Esophagus squamous epithelium (tissue), 5 donors: ENCODE measurements at places on chromosomes 3 and 15. TPM values are rescaled to one million over a fixed set of nuclear protein-coding genes. Genes with fewer than 3 reads are reported as not detected.

DNA sequence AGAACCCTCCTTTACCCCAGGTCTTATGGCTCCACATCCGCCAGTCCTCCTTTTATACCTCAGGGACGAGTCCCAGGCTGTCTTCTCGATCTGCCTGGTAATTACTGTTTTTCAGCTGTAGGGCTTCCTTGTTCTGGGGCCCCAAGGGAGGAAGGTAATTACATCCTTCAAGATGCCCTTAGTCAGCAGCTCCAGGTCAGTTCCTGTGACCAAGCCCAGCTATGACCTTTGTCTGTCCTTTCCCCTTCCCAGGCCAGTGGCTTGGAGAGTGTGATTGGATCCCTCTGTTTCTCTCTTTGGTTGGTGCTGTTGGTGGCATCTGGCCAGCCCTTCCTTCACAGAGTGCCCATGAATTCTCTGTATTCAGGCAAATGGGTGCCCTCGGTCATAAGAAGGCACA is 92.6 kb downstream of the AAGAB start:
- DNase-seq = no peak

DNA sequence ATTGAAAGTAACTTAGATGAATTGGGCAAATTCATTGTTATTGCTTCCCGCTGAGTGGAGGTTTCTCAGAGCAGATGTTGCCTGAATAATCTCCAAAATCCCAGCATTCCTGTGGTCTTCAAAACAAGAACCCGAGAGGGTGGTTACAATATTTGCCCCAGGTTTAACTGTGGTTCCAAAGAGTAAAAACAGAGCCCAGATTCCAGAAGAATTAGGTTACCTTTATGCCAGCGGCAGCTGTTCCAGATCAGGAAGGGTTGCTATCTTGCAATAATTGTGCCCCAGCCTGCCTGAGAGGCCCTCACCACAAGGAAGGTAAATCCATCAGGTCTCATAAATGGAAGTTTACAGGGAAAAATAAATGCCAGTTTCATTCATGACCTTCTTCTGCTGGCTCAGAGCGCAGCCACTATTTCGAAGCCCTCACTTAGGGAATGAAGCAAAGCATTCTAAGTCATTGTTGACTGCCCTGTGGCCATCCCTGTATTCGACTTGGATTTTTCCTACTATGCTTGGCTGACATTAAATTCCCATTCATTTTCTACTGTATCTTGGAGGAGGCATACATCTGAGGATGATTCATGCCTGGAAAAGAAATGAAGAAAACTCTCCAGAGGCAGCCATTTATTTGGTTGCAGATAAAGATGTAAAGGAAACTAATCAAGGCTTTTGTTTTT is 54.6 kb downstream of the SSUH2 start:
- DNase-seq = no peak

DNA sequence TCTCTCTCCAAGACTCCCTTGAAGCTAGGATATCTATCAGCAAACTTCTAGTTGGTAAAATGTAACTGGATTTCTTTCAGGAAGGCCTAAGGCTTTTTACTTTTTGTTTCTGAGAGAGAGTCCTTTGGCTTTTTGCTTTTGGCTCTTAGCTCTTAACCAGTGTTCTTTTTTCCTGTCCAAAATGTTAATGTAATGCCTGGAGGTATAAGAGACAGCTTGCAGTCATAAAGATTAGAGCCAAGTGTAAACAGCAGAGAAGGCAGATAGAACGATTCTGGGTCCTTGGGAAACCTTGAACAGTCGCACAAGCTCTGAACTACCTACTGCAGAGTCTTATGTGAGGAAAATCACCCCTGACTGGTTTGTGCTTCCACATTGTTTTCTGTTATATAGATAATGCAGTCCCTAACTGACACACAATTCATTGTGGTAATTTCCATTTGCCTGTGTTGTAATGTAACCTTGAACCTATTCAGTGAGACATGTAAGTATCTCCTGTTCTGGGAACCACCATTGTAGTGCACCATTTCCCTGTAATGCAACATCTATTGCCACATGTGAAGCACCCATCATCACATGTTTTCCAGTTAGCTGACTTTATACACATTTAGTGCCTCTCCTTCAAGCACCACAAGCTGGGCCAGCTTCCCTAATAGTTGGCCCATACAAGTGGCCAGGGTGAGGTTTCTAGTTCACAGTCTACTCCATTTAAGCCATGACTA is 1311.9 kb downstream of the ROBO1 start:
- DNase-seq = no peak

DNA sequence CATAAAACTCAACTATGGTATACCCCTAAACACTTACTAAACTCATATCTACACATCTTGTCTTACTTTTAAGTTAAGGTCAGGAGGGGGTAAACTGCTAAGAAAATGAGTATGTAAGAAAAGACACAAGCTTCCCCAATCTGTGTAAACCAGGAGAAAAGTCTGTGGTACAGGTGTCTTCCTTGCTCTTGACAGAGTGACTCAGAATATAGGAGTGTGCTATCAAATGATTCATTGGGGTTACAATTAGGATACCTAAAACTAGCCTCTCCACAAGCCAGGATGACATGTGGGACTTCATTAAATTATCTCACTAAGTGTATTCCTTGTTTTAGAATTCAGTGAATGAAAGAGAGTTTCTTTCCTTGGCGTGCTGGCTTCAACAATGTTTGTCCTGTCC is 274.8 kb downstream of the BBX start:
- DNase-seq = no peak

- DNase-seq = no peak
These were observed 77.5 kb downstream of the RPN1 start for GRCh38 chr3:128573160-128573559.

DNA sequence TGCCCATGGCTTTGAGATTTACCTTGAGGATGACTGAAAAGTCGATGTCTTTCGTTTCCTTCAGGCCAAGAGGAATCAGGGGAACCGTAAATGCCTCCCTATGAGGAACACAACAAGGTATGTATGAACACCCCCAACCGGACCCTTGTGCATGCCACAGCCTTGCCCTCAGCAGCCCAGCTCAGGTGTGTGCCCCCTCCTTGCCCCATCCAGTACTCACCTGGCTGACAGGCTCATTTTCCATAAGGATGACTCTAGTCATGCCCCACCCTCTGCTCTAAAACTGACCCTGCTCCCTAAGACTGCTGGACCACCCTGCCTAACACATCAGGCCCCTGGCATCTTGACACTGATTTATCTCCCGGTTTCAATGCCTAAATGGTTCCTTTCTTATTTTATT is 270.0 kb downstream of the GOLGA6L6 start:
- DNase-seq = no peak

GRCh38 chr3:14680716-14681115 is 5.8 kb downstream of the C3orf20 start:
- DNase-seq = no peak

DNA sequence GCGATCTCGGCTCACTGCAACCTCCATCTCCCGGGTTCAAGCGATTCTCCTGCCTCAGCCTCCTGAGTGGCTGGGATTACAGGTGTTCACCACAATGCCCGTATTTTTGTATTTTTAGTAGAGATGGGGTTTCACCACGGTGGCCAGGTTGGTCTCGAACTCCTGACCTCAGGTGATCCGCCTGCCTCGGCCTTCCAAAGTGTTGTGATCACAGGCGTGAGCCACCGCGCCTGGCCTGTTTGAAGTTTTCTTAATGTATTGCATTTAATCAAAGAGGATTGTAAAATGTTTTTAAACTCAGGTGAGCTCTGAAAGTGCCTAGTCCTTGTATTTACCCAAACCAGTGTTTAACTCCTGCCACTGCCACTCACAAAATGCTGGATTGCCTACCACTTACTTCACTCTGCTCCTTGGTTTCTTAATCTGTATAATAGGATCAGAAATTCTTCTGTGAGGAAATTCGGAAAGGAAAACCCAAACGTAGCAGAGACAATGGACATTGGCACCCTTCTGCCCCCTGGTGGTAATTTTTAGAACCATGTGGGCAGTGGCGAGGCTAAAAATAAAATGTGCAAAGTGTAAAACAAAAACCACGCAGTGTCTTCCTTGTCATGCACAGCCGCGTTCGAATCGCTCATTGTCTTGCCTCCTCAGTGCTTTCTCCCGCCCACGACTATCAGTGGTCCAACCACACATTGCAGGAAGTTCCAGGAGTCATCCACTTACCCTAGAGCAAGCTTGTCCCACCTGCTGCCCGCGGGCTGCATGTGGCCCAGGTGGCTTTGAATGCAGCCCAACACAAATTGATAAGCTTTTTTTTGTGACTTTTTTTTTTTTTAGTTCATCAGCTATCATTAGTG is 27.3 kb downstream of the CEP19 start:
- no peak for DNase-seq

DNA sequence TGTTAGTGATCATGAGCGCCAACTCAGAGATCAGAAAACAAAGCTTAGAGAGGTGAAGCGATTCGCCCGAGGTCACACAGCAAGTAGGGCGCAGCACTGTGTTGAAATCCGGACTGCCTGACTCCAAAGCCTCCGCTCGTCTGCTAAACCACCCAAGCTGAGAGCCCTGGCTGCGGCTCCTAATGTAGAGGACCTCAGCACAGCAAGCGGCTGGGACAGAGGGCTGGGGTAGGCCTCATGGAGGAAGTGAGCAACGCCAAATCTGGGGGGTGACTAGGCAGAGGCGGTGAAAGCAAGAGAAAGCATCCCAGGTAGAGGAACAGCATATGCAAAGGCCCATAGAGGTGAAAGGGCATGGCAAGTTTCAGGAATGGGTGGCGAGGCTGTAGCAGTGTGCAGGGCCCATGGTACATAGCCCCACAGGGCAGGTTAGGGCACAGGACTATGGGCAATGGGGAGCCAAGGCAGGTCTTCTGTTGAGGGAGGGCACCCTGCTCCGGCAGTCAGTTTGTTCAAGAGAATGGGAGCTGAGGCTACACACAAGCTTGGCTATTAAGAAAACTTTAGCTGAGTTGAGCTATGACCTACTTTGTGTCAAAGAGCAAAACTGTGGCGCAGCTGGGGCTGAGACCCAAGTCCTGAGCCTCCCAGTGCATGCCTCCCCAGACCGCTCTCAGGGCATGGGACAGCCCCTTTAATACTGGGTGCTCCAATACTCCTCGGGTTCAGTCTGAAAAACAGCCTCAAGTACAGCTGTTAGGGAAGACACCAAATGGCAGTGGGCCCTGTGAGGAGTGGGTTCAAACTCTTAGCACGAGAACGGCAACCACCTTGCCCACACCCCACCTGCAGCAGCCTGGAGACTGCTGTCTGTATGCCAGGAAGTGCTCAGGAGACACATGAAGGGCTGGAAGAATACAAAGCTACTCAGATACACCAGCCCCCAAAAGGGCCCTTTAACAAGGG is 988 bp upstream of the CFAP92 start:
- DNase-seq = no peak

GRCh38 chr15:85480923-85481322 is 100.5 kb downstream of the AKAP13 start:
- no peak for DNase-seq

- DNase-seq = no peak
These were observed 497.9 kb upstream of the SGO1 start for GRCh38 chr3:20683910-20684309.

GRCh38 chr3:97698691-97699090 is 65.9 kb upstream of the ARL6 start:
- no peak for DNase-seq

DNA sequence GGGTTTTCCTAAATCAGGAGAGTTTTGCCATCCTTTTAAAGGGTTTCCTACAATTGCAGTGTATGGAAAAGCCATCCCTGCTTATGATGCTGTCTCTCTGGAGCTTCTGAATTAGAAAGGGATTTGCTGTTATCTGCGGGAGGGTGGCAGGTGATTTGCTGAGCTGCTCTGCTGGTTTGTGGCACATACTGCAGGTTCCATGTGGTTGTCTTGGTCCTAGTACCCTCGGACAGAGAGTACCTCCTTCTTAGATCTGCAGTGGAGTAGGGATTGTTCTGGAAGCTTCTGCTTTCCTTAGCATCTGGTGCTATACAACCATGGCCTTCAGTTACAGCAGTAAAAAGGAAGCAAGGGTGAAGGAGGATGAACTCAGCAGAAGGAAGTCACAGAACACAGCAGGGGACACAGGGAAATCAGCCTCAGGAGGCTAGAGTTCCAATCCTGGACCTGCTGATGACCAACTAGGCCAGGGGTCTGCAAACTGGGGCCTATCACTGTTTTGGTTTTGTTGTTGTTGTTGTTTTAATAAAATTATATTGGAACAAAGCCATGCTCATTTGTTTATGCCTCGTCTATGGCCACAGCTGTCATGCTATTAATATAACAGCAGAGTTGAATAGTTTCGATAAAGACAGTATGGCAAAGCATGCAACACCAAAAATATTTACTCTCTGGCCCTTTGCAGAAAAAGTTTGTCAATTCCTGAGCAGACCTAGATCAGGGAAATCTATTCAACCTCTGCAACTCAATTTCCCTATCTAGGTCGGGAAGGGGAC is 39.5 kb downstream of the STARD5 start:
- no peak for DNase-seq

GRCh38 chr15:90818251-90819210 is 49.9 kb upstream of the FURIN start:
- no peak for DNase-seq

DNA sequence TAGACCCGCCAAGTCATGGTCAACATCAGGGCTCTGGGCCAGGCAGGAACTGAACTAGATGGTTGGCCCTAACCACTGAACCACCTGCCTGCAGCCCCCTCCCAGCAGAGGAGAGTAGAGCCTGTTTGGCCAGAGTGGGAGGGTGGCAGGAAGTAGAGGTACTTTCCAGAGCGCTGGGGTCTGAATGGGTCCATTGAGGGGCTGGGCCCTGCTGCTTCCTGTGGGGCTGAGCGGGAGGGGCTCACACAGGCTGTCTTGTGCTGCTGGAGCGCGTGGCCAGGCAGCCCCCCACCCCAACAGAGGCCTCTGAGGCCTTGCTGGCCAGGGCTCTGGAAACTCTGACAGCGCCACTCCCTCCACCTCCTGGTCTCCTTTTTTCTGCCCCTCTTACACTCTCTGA is 17.4 kb downstream of the CSPG4 start:
- no peak for DNase-seq

- no peak for DNase-seq
These were observed 435.3 kb downstream of the TUSC7 start for GRCh38 chr3:117144853-117145252.

GRCh38 chr15:59436774-59437141 is 1.2 kb upstream of the FAM81A start:
- DNase-seq = no peak

DNA sequence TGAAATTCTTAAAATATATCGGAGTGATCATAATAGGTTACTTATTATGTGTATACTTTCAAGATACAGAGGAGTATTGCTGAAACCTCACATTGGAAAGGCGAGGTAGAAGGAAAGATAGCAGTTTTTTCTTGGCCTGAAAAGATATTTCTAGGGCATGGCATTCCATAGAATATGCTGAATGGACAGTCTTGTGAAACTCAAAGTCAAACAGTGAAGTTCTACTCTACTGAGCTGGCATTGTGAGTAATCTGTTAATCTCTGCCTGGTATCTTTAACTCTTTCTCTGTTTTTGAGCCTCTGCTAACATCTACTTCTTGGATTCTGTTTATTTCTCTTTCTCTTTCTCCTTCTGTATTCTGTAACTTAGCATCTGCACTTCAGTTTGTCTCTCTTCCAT is 176.3 kb upstream of the ZBTB20 start:
- DNase-seq = no peak

GRCh38 chr3:120460181-120460790 is 9.5 kb upstream of the FSTL1 start:
- no peak for DNase-seq

- no peak for DNase-seq
These were observed 3.1 kb upstream of the CACNA1D start for GRCh38 chr3:53491276-53491675.

- no peak for DNase-seq
These were observed 2.0 kb upstream of the BAHD1 start for GRCh38 chr15:40438712-40439111.

Gene TMED3
- 171 TPM for total RNA-seq

Gene SLC25A38
- 21.7 TPM for total RNA-seq

Gene GHSR
- total RNA-seq = not detected

Gene BCL2A1
- 2.7 TPM for total RNA-seq

Gene PLA2G4D
- total RNA-seq = 0.19 TPM

Gene BFSP2
- total RNA-seq = not detected

Gene SNX22
- not detected for total RNA-seq
